ENCODE measurements at places on chromosomes 12 and 14.
A peak's percentile ranks its signal among the peaks of the same experiment; 100 is the strongest.

DNA sequence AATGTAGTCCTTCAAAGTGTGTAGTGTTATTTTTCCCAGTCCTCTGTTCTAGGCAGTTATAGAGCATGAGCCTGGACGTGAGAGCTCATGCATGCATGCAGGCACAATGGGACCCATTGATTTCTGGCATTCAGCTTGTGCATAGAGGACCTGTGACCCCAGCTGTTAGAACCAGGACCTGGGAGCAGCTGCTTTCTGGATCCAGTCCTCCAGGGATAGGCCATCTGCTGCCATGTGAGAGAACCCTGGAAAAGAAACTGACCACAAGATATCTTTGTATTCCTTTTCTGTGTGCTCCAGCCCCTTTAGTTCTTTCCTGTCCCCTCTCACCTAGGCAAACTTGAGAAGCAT lies 76.9 kb downstream of the SUSD6 start:
- peaks cover 85% of the 10 kb centered on the region for H3K4me1 ChIP-seq
- no peaks in the 10 kb centered on the region for H3K27me3 ChIP-seq
- no peak for DNase-seq
- H3K36me3 ChIP-seq: peaks cover 38% of the 10 kb centered on the region
- no peak overlapping the region for H3K4me3 ChIP-seq

DNA sequence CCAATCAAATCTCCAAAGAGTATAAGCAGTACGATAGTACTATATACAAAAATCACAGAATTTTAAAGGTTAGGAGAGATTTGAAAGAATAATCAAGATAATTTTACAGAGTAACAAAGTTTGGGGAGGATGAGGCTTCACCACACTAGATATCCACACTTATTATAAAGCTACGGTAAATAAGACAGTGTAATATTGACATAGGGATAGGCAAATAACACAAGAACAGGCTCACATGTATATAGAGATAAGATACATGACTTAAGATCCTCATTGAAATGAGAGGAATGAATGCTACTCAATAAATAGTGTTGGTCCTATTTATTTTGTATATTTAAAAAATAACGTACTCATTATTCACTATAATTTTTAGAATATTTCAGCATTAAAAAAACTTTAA lies 26.2 kb downstream of the NUMB start:
- peaks cover 14% of the 10 kb centered on the region for H3K4me1 ChIP-seq
- DNase-seq: no peak
- no peak overlapping the region for H3K27ac ChIP-seq
- H3K27me3 ChIP-seq: no peaks in the 10 kb centered on the region
- no peaks in the 10 kb centered on the region for H3K36me3 ChIP-seq

DNA sequence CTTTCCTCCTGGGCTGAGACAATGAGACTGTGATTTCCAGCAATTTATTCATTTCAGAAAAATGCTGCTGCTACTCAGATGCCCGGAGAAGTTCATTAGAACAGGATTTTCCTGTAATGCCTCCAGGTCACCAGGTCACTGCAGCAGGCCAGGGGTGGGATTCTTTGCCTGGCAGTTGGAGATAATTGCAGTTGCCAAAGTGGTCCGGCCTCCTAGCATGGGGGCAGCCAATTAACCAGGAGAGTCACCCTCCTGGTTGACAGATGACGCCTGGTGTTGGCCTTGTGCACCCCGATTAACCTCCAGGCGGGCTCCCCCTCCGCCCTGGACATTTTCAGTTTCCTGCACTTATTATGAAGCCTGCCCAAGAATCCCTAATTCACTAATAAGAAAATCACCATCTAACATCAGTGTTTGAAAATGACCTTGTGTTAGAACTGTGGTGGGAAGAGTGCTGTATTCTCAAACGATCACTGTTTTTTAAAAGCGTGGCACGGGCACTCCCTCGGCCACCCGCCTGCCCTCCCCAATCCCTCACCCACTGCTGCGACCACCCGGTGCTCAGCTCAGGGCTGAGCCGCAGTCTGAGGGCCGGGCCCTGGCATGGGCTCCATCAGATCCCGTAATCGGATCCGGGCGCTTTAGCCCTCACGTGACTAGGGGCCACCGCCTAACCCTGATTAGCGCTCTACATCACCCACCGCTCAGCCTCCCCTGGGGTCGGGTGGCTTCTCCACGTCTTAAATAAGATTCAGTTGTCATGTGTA lies 12.9 kb downstream of the RIMBP2 start:
- no peaks in the 10 kb centered on the region for H3K4me1 ChIP-seq
- no peak overlapping the region for H3K27ac ChIP-seq
- peaks cover 5% of the 10 kb centered on the region for H3K27me3 ChIP-seq
- H3K36me3 ChIP-seq: no peaks in the 10 kb centered on the region
- no peak for DNase-seq

GRCh38 chr14:22448035-22448904 lies 140.8 kb downstream of the DAD1 start:
- H3K4me3 ChIP-seq: peak overlapping the region; percentile 65
- H3K27ac ChIP-seq: peak overlapping the region; percentile 93
- peaks cover 23% of the 10 kb centered on the region for H3K4me1 ChIP-seq
- H3K27me3 ChIP-seq: peaks cover 3% of the 10 kb centered on the region
- H3K36me3 ChIP-seq: no peaks in the 10 kb centered on the region
- DNase-seq: no peak

DNA sequence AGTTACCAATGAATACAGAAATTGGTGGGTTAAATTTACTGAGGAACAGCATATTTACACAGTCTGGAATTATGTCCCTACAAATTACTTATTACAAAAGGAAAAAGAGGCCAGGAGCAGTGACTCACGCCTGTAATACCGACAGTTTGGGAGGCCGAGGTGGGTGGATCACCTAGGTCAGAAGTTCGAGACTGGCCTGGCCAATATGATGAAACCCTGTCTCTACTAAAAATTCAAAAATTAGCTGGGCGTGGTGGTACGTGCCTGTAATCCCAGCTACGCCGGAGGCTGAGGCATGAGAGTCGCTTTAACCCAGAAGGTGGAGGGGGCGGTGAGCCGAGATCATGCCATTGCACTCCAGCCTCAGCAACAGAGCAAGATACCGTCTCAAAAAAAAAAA lies 52.6 kb downstream of the HECTD1 start:
- no peak for DNase-seq
- H3K36me3 ChIP-seq: peaks cover 32% of the 10 kb centered on the region
- no peaks in the 10 kb centered on the region for H3K27me3 ChIP-seq

- no peak for DNase-seq
- H3K27ac ChIP-seq: no peak overlapping the region
- peaks cover 9% of the 10 kb centered on the region for H3K27me3 ChIP-seq
- no peaks in the 10 kb centered on the region for H3K4me1 ChIP-seq
- no peak overlapping the region for H3K4me3 ChIP-seq
Observed at GRCh38 chr12:93524386-93525133, 47.9 kb upstream of the SOCS2 start.

GRCh38 chr12:4762773-4763172 lies 42.6 kb downstream of the GALNT8 start:
- H3K36me3 ChIP-seq: peaks cover 26% of the 10 kb centered on the region
- H3K4me3 ChIP-seq: no peak overlapping the region
- peaks cover 10% of the 10 kb centered on the region for H3K27me3 ChIP-seq
- H3K27ac ChIP-seq: no peak overlapping the region
- no peaks in the 10 kb centered on the region for H3K4me1 ChIP-seq

DNA sequence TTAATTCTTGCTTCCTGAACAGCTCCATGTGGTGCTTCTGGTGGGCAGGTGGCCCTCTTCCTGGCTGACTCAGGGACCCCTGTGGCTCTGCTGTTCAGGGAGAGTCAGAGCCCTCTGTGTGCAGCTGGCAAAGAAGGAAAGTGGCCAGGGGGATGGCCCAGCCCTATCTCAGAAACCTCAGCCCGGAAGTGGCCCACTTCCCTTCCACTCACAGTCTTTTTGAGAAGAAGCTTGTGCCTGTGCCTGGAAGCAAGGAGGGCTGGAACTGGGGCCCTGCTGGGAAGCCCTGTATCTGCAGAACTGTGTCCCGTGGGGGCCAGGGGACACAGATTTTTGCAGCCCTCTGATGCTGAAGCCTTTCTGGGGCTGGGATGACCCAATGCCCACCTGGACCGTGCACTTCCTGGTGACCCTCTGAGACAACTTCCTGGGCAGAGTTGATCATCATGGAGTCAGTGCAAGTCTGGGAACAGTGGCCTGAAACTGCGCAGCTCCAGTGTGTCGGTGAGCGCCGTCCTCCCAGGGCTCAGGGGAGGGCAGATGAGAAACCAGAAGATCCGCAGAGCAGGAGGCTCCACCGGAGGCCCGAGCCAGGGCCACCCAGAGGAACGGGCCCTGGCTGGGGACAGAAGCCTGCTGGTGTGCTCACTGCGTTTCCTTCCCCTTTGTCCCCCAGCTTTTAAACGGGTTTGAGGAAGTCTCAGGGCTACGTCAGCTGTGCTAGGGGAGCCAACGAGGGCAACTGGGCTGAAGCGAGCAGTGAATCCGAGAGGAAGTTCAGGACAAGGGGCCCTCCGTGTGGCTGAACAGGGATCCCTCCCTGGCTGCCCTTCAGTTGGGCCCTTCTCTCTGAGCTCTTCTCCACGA lies 217.4 kb upstream of the RTL1 start:
- H3K4me1 ChIP-seq: peaks cover 27% of the 10 kb centered on the region
- H3K4me3 ChIP-seq: peak overlapping the region; percentile 91
- H3K36me3 ChIP-seq: peaks cover 5% of the 10 kb centered on the region
- H3K27me3 ChIP-seq: no peaks in the 10 kb centered on the region
- H3K27ac ChIP-seq: peak overlapping the region; percentile 99

GRCh38 chr14:41586237-41586636 lies 20.4 kb upstream of the LRFN5 start:
- no peak overlapping the region for H3K4me3 ChIP-seq
- H3K27me3 ChIP-seq: peaks cover 5% of the 10 kb centered on the region
- no peaks in the 10 kb centered on the region for H3K36me3 ChIP-seq
- no peak for DNase-seq
- H3K27ac ChIP-seq: no peak overlapping the region
- H3K4me1 ChIP-seq: no peaks in the 10 kb centered on the region

DNA sequence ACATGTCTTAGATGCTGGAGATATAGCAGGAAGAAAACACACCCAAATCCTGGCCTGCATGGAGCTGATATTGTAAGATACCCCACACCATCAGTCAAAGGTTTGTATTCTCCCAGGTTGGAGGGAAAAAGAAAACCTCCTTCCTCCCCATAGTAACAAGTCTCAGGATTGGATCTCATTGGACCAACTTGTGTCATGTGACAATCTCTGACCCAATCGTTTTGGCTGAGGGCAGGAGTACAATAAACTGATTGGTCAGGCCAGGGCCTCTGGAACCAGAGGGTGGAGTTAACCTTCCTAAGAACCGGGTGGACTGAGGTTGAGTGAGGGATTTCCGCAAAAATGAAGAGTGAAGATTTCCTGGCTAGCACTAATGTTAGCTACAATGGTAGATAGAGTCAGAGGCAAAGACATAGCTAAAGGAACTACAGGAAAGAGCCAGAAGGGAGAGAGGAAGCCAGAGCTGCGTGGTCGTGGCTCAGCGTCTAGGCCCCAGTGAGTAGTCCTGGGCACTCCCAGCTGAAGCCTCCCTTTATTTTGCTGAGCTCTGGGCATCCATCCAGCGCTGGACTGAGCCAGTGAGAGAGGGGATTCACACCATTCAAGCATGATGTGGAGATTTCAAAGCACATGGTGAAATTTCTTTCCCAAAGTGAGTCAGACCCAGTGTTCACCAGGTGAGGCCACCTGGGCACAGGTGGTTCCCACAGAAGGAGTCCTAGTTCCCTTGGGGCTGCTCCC lies 219.9 kb downstream of the AACS start:
- no peak overlapping the region for H3K4me3 ChIP-seq
- H3K4me1 ChIP-seq: peaks cover 5% of the 10 kb centered on the region
- H3K27me3 ChIP-seq: peaks cover 25% of the 10 kb centered on the region
- H3K36me3 ChIP-seq: no peaks in the 10 kb centered on the region
- no peak for DNase-seq

DNA sequence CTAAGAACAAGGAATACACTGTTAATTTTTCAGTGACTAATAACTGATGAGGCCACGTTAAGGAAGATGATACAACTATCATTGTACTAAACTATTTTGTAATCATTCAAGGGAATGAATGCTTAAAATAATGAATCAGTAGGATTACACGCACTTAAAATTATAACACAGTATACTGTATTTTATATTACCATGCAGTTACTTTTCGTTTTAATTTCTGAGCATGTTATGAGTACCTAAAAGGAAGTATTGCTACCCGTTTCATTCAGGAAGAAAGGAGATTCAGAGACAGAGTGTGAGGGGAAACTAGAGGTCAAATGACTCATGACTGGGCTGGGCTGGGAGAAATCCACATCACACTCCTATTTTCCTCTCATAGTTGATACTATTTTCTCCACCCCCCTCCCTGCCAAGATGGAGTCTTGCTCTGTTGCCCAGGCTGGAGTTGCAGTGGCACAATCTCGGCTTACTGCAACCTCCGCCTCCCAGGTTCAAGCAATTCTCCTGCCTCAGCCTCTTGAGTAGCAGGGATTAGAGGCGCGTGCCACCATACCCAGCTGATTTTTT lies 202.0 kb downstream of the PPM1H start:
- H3K4me1 ChIP-seq: peaks cover 14% of the 10 kb centered on the region
- no peak for DNase-seq
- H3K36me3 ChIP-seq: no peaks in the 10 kb centered on the region
- H3K27ac ChIP-seq: no peak overlapping the region
- H3K4me3 ChIP-seq: no peak overlapping the region

- H3K36me3 ChIP-seq: peaks cover 3% of the 10 kb centered on the region
- H3K27me3 ChIP-seq: no peaks in the 10 kb centered on the region
- no peak overlapping the region for H3K4me3 ChIP-seq
- no peaks in the 10 kb centered on the region for H3K4me1 ChIP-seq
- DNase-seq: no peak
Observed at GRCh38 chr12:111976291-111976690, 36.7 kb downstream of the TMEM116 start.

DNA sequence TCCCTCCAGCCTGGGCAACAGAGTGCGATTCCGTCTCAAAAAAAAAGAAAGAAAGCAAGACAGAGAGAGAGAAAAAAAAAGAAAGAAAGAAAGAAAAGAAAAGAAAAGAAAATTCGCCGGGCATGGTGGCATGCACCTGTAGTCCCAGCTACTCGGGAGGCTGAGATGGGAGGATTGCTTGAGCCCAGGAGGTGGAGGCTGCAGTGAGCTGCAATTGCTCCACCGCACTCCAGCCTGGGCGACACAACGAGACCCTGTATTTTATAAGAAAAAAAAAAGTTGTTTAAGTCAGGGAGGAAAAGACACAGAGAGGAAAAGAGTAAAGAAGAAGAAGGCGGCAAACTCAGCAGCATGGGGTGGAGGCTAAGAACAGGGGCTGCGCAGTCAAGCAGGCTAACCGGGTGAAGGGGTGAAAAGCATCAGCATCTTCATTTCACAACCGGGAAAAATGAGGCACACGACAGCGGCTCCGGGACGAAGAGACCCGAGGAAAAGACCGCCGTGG lies 557 bp upstream of the FICD start:
- peaks cover 26% of the 10 kb centered on the region for H3K36me3 ChIP-seq
- H3K27me3 ChIP-seq: no peaks in the 10 kb centered on the region
- DNase-seq: no peak
- H3K4me1 ChIP-seq: peaks cover 19% of the 10 kb centered on the region
- H3K4me3 ChIP-seq: peak overlapping the region; percentile 89
- peak overlapping the region; percentile 89 for H3K27ac ChIP-seq

- no peaks in the 10 kb centered on the region for H3K36me3 ChIP-seq
- no peaks in the 10 kb centered on the region for H3K27me3 ChIP-seq
- no peaks in the 10 kb centered on the region for H3K4me1 ChIP-seq
- no peak overlapping the region for H3K4me3 ChIP-seq
Observed at GRCh38 chr12:69431591-69432222, 38.5 kb upstream of the FRS2 start.

Measured in stimulated activated naive B cell treated with anti-CD40 and anti-IgM and Interleukin-4, amounts not matched to agents 10 μg/mL and 1 μg/mL and 100 μg/mL, for 72 hours (primary cell).